ENCODE measurements at places on chromosomes 1 and 21. TPM values are rescaled to one million over a fixed set of nuclear protein-coding genes. Genes with fewer than 3 reads are reported as not detected.

Gene TIAM1
- 5.2 TPM for total RNA-seq

Gene OVAAL
- total RNA-seq = not detected

Gene AKT3
- 4.0 TPM for total RNA-seq

Gene NID1
- 43.7 TPM for total RNA-seq

Gene CLCA1
- not detected for total RNA-seq

Gene PTAFR
- 0.12 TPM for total RNA-seq

Gene COG2
- total RNA-seq = 46.9 TPM

Gene TRIM46
- total RNA-seq = not detected

Gene IFNLR1
- total RNA-seq = 6.1 TPM

Gene BSND
- not detected for total RNA-seq

Gene MFSD2A
- total RNA-seq = 2.2 TPM

Gene AMY1B
- total RNA-seq = not detected

Gene LYPD8
- total RNA-seq = not detected

Gene SPATA6
- 1.8 TPM for total RNA-seq

Gene NOTCH2
- total RNA-seq = 45.2 TPM

Gene USP33
- 36.1 TPM for total RNA-seq

Gene AKNAD1
- total RNA-seq = not detected

Gene OR2T35
- not detected for total RNA-seq

Gene UBXN10
- total RNA-seq = 0.07 TPM
